ENCODE measurements at places on chromosomes 13 and 19. TPM values are rescaled to one million over a fixed set of nuclear protein-coding genes. Genes with fewer than 3 reads are reported as not detected.

DNA sequence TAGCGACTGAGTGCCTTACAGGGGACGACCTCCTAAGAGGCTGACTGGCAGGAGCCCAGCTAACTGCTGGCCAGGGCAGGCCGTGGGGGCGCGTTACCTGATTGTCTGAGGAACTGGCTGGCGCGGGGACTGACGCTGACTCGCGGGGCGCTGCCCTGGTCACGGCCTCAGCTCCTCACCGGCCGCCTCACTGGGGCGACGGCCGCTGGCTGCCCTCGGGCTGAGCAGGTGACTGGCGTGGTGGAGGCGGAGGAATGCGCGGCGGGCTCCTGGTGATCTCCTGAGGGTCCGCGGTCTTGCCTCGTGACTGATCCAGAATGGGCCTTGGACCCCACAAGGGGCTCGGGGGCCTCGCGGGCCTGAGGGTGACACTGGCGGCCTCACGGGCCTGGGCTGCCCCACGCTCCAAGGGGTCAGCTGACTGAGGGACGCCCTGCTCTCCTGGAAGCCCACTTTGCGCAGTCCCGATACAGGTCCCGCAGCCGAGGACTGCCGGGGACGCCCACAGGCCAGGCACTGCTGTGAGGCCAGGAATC is 39.3 kb downstream of the SIGLEC7 start:
- H3K4me1 ChIP-seq = no peaks in the 10 kb centered on the region
- no peaks in the 10 kb centered on the region for H3K36me3 ChIP-seq
- H3K27ac ChIP-seq = no peak overlapping the region
- peaks cover 11% of the 10 kb centered on the region for H3K27me3 ChIP-seq
- DNase-seq = no peak

Gene KLF2
- 0.43 TPM for polyA plus RNA-seq

- no peak within 1 kb of the TSS for H3K4me3 ChIP-seq
- no peak for DNase-seq
- no peak within 1 kb of the TSS for H3K27ac ChIP-seq
These were observed at the start of gene C5AR2 for GRCh38 chr19:47331931-47332547. Gene C5AR2, plus strand, starts transcription at chr19:47332175. Its CDS starts 8,625 bp downstream, at chr19:47340800.

Gene DNM2
- polyA plus RNA-seq = 40.7 TPM

DNA sequence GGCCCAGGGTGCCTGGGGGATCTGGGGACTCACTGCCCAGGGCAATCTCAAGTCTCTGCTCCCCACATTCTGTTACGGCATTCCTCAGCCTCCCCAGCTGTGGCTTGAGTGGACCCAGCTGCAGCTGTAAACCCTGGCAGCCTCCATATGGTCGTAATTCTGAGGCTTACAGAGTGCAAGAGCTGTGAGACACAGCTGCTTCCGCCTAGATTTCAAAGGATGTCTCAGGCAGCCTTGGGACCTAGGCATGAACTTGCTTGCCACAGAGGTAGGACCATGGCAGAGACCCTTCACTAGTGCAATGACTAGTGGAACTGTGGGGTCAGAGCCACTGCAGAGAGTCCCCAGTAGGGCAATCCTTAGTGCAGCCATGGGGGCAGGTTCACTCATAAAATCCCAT is 297.5 kb downstream of the ENOX1 start:
- H3K27ac ChIP-seq = no peak overlapping the region
- H3K36me3 ChIP-seq = no peaks in the 10 kb centered on the region
- H3K4me1 ChIP-seq = no peaks in the 10 kb centered on the region
